GM13977 (cell line): ENCODE measurements at places on chromosomes 16 and 17.
A peak's percentile ranks its signal among the peaks of the same experiment; 100 is the strongest.

DNA sequence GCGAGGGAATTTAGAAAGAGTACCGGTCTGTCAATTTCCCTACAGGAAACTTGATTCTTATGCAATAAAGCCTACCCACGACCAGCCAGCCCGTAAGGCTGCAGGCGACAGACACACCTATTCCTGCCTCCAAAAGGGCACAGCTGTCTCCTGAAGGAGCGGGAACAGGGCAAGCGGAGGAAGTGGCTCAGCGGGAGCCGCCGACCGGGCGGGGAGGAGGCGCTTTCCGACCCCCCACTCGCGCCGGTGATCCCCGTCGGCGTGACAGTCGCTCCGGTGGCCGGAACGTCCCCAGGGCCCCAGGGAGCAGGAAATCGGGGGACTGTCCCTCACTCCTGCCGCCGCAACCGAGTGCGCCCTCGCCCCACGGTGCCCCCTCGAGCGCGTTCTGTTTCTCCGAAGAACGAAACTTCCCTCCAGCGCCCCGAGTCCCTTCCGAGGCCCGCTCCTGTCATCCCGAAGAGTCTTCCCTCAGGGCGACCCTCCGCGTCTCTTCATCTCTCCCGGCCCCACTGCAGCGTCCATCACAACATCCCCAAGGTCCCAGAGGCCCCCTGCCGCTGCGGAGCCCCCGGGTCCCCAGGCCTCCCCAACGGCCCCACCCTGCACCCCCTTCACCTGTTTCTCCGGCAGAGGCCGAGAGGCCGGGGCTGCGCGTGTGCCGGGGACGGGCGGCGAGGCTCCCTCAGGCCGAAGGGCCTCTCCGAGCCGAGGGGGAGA, 421 bp downstream of the STAT3 start:
- no peak for DNase-seq

- no peak for DNase-seq
Measured at GRCh38 chr16:16073001-16073545, 123.7 kb downstream of the ABCC1 start.

GRCh38 chr16:78510496-78510895, 411.0 kb downstream of the WWOX start:
- no peak for DNase-seq

DNA sequence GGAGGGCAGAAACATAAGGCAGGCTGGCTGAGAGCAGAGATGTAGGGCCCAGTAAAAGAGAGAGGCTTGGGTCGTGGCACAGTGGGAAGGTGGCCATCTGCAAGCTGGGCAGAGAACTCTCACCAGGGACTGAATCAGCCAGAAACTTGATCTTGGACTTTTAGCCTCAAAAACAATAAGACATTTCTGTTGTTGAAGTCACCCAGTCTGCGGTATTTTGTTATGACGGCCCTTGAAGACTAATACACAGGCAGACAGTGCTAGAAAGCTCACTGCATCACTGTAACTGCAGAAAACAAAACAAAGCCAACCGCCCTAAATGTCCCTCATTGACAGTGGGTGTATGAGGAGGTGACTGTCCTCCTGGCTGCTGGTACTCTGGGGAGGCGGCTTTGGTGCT, 3.9 kb upstream of the JPH3 start:
- DNase-seq: no peak

DNA sequence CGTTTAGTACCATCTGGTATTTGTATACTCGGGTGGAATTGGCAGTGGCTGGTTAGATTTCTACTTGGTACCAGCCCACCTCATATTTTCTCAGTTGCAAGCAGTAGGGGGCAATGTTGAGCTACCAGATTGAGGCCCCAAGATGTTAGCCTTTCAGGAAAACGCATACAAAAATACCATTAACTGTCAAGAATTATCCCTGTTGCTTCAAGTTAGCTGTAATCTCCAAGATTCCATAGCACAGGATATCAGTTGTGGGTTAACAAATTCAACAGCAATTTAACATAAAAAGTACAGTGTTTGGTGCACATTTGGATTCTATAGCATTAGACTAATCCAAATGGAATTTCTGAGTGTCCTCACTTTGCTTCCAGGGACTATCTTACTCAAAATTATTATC, 188.2 kb downstream of the FTO start:
- DNase-seq: peak; percentile 18

DNA sequence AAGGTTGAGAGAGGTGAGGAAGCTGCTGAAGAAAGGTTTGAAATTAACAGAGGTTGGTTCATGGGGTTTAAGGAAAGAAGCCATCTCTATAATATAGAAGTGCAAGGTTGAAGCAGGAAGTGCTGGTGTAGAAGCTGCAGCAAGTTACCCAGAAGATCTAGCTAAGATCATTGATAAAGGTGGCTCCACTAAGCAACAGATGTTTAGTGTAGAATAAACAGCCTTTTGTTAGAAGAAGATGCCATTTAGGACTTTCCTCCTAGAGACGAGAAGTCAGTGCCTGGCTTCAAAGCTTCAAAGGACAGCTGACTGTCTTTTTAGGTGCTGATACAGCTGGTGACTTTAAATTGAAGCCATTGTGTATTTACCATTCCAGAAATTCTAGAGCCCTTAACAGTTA, 29.3 kb downstream of the GOSR1 start:
- DNase-seq: no peak

- no peak for DNase-seq
Measured at GRCh38 chr16:86991679-86992078, 325.5 kb downstream of the C16orf95 start.

- DNase-seq: no peak
Measured at GRCh38 chr16:12494661-12495060, 309.0 kb downstream of the CPPED1 start.

- DNase-seq: peak; percentile 59
Measured at GRCh38 chr16:68229431-68230175, 6.3 kb downstream of the ESRP2 start.

- DNase-seq: no peak
Measured at GRCh38 chr17:57899391-57899790, 49.5 kb upstream of the MRPS23 start.

DNA sequence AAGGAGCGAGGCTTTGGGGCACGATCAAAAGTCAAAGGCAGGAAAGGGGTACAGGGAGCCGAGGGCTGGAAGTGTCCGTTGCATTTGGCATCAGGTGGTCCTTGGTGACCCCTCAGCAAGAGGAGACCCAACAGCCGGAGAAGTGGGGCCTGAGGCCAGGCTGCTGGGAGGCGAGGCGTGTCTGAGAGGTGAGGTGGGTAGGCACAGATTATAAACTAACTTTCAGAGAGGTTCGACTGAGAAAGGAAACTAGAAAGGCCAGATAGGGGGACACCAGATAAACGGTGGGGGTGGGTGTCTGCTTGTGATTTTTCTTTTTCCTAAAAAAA, 3.6 kb downstream of the PECAM1 start:
- no peak for DNase-seq

- peak; percentile 99 for DNase-seq
Measured at GRCh38 chr17:7251661-7252175, at the start of gene CTDNEP1. TSS of gene CTDNEP1 (minus strand) at chr17:7251734. CDS start at chr17:7251296, 438 bp downstream.

GRCh38 chr17:2828397-2829038, 32.3 kb downstream of the RAP1GAP2 start:
- peak; percentile 88 for DNase-seq
